ENCODE measurements at places on chromosomes 2 and 18.

DNA sequence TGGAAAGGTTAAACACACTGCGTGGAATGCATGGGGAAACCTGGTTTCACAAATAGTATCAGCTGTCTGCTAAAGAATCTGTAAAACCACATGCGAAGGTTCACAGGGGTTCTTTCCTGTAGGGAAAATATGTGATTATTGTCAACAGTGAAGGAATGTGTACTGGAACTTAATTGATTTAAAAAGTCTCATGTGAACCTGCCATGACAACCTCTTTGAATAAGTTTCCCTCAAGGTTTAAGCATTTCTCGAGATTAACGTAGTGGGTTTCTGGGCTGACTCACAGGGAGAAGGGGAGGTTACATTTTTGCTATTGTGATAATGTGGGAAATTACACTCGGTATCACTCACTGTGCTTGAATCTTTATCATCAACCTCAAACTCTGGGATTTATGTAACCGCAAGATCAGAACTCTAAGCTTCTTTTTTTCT lies 28.2 kb upstream of the IL1R1 start:
- no peak for DNase-seq

DNA sequence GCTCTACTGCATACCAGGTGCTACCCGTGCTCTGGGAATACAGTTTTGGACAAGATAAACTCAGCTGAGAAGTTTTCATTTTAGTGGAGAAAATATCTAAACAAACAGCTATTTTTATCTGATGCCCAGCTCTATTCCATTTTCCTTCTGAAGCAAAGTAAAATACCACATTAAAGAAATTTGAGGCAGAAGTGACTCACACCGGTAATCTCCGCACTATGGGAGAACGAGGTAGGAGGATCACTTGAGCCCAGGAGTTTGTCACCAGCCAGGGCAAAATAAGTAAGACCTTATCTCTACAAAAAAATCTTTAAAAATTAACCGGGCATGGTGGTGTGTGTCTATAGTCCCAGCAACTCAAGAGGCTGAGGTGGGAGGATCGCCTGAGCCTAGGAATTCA lies 416.2 kb upstream of the LYPD1 start:
- no peak for DNase-seq

DNA sequence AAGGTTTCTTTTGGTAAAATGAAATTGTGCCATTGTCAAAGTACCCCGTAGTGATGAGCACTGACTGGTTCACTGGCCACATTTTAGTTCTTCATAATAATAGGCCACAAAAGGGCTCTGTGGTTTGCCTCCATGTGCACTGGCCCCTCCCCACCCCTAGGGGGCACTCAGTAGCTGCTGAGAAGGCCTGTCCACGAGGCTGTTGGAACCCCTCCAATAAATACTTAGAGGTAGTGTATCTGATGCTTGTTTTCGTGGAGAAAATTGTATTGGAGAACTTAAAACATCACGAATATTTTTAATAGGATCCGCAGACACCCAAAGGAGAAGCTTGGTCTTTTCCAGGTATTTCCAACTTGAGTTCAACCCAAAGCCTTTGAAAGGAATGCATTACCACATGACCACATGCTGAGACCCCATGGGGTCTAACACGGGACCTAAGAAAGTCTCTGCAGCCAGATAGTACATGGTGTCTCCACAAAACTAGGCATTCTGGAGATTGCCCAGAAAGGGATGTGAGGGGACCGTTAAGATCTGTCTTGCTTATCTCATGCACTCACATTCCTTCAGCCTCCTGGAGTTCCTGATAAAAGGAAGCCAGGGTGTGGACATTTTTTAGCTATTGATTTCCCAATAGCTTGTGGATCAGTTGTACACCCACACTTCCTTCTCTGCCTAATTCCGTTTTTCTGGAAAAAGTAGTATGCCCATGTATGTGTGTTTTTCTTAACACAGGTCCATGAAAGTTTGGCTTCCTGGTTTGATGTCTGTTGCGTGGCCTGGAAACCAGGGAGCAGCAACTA lies 28.5 kb upstream of the NOSTRIN start:
- no peak for DNase-seq

- no peak for DNase-seq
Measured at GRCh38 chr18:8771930-8772329, 66.6 kb downstream of the MTCL1 start.

GRCh38 chr2:118850901-118851415 lies 3.5 kb upstream of the EN1 start:
- no peak for DNase-seq

DNA sequence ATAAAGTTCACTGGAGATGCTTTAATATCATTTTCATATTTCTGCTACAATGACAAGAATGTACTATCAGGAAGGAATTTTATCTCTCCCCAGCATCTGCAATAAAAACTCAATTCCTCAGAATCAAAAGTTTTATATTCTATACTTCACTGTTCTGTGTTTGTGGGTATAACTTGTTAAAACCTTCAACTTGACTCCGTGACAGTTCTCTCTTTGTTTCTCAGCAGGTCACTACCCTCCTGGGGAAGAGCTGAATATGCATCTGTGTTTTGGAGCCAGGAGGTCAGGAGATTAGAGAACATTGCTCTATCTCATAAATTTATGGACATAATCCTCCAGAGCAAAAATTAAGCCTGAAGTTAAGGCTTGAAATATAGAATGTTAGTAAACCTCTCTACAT lies 411.4 kb downstream of the TRIB2 start:
- DNase-seq: no peak

DNA sequence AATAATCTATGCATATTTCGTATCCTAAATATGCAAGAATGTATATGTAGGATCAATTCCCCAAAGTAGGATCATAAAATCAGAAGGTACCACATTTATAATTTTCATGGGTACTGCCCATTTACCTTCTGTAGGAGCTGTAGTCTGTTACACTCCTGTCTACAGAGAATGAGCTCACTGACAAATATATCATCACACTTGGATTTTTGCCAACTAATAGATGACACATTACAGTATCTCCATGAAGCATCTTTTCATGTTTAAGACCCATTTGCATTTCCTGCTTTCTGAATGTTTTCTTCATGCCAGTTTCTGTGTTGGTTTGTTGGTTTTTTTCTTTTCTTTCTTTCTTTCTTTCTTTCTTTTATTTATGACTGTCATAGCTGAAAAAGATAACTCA lies 70.9 kb upstream of the EML6 start:
- no peak for DNase-seq

DNA sequence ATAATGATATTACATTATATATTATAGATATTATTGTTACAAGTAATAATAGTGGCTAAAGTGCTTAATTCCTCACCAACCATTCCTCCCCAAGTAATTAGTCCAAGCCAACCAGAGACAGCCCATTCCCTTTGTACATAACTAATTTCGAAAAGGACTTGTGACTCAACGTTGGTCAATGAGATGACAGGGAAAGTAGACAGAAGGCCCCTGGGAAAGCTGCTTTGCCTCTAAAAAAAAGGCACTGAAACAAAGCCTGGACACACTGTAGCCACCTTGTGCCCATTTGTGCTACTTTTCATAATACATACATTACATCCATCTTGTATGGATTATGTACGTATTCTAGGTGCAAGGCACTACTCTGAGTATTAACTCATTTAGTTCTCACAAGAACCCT lies 28.8 kb downstream of the COLEC12 start:
- DNase-seq: no peak

- no peak for DNase-seq
Measured at GRCh38 chr18:37450434-37451132, 115.0 kb downstream of the CELF4 start.

GRCh38 chr2:148966438-148966758 lies 72.1 kb upstream of the LYPD6B start:
- DNase-seq: no peak

- DNase-seq: no peak
Measured at GRCh38 chr18:10376731-10377130, 77.7 kb upstream of the APCDD1 start.

DNA sequence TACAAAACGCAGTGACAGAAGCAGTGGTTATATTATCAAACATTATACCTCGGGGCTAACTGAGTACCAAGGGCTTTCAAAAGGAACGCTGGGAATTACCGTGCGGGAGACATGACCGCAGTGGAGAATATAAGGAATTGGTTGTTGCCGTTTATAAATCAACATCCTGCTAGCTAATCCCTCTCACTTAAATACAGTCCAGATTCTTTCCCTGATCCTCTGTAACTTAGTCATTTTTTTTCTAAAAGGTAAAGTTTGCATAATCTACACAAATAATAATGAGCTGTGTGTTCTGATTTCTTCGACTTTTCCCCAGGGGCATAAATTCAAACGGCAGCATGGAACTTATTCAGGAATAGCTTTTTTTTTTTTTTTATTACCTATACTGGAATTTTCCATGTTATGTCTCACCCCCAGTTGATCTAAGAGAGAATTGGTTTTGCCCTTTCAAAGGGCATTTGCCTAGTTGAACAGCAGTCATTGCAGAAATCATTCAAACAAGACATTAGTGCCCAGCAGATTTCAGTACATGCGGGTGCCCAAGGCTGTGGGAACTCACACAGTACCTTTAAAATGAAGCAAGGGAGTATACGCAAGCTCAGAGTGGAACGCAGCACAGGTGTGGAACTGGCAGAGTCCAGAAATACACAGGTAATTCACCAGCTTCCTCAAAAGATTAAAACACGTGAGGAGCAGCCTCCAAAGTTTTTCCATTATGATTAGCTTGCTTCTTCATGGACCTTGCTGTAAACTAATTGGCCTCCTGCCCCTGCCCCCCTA lies 63.9 kb downstream of the SMIM21 start:
- DNase-seq: no peak

- DNase-seq: no peak
Measured at GRCh38 chr2:195018462-195018861, 638.6 kb upstream of the SLC39A10 start.

DNA sequence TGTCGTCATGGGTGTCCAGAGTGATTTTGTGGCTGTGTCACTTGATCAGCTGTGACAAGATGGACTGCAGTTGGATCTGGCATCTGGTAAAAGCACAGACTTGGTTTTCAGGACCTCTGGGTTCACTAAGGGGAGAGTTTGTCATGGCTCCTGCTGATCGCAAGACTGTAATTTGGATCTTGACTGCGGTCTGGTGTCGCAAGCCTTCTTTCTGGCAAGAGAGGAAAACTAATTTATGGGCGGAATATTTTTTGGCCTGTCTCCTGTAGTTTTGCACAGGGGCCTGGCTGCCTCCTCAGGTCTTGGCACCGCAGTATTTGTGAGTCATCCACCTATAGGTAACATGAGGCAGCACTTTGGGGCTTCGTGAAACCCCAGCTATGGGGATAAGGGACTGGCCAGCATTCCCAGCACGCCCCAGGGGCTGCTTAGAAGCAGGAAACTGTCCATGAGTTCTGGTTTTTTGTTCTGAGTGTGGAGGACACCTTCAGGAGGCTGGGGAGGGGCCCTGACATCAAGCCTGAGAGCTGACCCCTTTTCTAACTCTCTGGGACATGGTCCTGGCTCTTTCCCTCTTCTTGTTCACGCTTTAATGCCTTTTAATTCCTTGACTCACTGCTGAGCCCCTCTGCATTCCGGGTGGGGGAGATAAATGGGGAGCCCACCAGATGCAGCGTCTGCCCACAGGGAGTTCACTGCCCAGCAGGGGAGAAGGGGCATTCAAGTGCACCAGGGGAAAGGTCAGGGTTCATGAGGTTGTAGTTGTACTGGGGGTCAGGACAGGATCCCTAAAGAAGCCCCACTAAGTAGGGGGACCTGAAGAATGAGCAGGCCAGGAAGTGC lies 12.2 kb downstream of the SH3BP4 start:
- no peak for DNase-seq

- no peak for DNase-seq
Measured at GRCh38 chr2:68994864-68995263, 18.1 kb upstream of the ANTXR1 start.

GRCh38 chr2:16855183-16855582 lies 189.5 kb upstream of the CYRIA start:
- no peak for DNase-seq

DNA sequence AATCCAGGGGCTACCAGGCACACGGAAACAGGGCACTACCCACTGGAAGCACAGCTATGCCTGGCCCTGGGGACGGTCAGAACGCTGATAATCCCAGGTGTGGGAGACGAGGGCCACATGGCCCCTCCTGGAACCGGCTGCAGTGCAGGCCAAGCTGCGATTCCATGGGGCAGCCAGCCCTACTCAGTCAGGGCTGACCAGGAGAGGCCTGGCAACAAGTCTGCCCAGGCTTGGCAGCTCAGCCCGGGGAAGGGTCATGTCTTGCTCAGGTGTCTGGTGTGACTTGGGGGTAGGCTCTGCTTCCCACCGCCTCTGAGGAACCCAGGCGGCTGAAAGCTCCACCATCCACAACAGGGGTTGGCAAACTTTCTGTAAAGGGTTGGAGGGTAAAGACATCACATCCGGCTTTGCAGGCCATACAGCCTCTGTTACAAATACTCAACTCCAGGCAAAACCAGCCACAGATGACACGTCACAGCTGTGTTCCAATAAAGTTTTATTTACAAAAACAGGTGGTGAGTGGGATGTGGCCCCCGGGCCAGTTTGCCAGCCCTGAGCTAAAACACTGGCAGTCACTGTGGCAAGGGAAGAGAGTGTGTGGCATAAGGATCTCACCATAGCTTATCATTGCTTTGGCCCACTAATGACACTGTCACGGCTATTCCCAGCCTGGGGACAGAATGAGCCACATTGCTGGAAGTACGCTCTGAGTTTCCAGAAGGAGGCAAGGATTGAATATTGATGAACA lies 85.2 kb downstream of the NDUFA10 start:
- no peak for DNase-seq

DNA sequence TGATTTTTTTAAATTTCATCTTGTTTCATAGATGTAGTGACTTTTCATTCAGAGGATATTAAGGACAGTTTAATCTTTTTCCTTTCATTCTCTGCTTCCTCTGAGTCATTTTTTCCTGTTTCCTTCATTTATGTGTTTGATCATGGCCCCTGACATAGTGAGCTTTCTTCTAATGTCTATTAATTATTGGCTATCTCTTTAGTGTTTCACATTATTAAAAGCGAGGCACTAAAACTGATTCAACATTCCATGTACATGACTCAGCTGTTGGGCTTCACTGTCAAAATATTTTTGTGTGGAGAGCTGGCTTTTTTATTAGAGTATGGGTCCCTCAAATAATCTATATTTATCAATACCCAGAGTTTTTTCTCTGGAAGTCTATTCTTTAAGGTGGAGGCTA lies 125.8 kb downstream of the THSD7B start:
- DNase-seq: no peak

DNA sequence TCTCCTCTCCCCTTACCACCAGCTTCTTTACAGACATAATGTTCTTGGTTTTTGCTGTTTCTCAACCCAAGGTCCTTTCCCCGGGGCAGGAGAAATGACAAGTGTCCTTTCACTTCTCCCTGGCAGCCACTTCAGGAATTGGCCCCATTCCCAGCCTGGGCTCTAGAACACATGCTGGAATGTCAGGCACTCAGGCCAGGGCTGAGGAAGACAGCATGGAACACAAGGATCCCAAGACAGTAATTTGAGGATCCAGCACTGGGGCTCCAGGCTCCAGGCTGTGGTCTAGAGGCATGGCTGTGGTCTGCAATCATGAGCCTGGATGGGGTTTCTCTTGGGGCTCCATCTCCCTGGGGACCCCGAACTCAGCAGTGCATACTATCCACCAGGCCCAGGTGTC lies 201.4 kb downstream of the CELF4 start:
- no peak for DNase-seq

GRCh38 chr2:241154915-241155314 lies 4.6 kb downstream of the PPP1R7 start:
- DNase-seq: no peak

- no peak for DNase-seq
Measured at GRCh38 chr18:79950515-79951341, 725 bp downstream of the SLC66A2 start.

All from stimulated activated CD4-positive, alpha-beta T cell treated with anti-CD3 and anti-CD28 coated beads, Interleukin-15, amount 100 ng/mL, for 1 hour (primary cell).